ENCODE measurements at places on chromosomes 4 and X.

DNA sequence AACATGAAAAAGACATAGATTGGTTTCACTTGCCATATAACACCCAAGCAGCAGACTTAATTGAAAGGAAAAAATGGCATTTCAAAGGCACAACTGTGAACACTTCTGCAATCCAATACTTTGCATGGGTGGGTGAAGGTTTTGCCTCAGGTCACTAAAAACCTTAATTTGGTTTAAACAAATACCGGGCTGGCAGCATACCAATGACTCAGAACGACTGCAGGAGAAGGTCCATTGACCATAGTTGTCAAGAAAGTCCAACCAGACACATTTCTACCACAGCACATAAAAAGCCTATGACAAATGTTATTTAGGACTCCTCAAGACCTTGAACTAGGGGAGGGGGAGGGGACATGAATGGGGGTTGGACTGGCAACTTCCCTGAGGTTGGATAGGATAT, 183.6 kb upstream of the TRPC5 start:
- no peak for DNase-seq

GRCh38 chr4:61128682-61129081, 71.4 kb upstream of the ADGRL3 start:
- no peak for DNase-seq

GRCh38 chr4:177266506-177266905, 43.2 kb upstream of the NEIL3 start:
- DNase-seq, result no peak

GRCh38 chrX:100995469-100995868, 26.0 kb downstream of the ARL13A start:
- no peak for DNase-seq

- no peak for DNase-seq
These were observed 1180.2 kb upstream of the ADGRL3 start for GRCh38 chr4:60019946-60020345.

- no peak for DNase-seq
These were observed 291.7 kb downstream of the PACRGL start for GRCh38 chr4:20992002-20992401.

GRCh38 chr4:145956288-145956890, 17.8 kb upstream of the ZNF827 start:
- peak; percentile 50 for DNase-seq

DNA sequence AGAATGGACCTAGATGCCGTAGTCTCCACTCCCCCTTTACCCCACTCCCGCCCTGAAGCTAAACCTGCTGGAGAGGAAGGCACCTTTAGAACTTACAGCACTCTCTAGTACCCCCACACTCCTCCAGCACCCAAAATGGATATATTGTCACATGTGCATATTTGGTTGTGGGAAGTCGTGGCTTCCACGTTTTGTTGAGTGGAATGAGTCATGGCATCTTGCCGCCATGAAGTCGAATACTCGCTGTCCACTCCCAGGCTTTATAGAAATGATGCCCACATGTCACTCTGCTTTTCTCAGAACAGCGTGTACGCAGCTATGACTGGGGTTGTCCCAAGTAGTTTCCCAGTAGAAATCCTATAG, 545 bp downstream of the ABCE1 start:
- no peak for DNase-seq

DNA sequence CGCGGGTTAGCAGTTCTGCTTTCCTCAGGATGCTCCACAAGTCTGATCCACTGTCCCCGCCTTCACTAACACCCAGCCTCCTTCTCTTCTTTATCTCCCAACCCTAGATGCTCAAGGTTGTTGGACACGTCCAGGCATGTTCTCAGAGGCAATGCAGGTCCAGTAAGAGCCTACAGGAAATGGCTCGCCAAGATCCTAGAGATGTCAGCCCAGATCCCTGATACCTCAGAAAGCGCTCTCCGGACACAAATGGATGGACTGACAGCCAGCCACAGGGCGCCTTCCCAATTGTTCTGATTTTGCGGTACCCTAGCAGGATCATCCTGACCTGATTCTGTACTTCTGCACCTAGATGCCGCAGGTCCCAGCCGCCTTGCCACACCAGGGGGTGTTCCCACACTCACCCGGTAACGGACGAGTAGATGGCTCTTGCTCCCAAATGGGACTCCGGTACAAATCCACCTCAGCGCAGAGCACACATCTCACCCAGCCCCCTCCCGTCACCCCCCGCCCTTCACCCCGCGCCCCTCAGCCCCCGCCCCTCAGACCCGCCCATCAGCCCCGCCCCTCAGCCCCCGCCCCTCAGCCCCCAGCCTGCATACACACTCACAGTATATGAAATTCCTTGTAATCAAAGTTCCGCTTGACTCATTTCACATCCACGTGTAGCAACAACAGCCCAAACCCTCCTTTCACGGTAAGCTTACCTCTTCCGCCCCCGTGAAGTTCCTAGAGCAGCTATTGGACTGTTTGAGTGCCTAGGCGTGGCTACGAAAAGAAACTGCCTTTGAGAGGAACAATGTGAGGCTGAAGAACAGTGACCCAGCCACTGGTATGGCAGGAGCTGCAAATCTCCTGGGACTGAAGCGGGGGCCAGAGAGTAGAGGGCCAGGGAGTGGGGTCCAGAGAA, at the start of gene EDA2R:
Gene EDA2R (minus strand): TSS at position 488 of the 910 bp plus-strand sequence. CDS start 23,058 bp downstream, outside the sequence.
- peak; percentile 62 for DNase-seq

DNA sequence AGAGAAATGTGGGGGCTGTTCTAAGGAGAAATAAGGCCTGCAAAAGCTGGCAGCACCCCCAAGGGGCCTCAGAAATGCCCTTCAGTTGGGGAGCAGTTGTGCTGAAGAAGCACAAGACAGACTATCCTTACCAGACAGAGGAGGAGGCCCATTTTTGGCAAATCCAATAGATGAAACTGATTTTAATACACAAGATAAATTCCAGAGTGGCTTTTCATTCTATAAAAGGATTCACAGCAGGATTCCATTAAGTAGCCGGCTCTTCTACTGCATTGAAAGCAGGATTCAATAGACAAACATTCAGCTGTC, 8.1 kb downstream of the SEPTIN6 start:
- no peak for DNase-seq

DNA sequence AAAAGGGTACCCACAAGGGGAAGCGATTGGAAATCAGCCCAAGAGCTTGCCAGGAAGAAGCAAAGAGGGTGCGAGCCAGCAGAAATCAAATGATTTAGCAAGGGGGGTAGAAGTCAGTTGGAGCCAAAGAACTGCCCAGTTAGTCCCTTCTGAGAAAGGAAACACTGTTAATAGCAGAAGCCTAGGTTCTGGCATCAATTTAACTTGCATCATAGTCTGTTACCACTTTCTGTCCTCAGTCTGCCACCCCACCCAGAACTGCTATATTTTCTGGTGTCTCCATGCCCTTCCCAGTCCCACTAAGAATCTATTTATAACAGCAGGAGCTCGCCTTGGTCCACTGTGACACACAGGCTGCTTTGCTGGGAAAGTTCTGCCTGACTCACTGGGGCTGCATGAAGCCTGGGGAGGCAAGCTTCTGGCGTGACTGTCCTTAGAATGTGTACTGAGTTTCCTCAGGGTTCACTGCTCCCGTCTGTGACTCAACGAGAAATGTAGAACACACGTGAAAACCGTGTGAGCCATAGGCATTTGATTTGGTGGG, 157.8 kb upstream of the TTC29 start:
- DNase-seq, result no peak

- DNase-seq, result no peak
These were observed 24.4 kb upstream of the JAKMIP1 start for GRCh38 chr4:6224735-6225134.

Measured in WERI-Rb-1 (cell line).